SIG-M5 (cell line): ENCODE measurements at places on chromosomes 7 and 10.

- DNase-seq: no peak
These were observed 217.6 kb downstream of the TCERG1L start for GRCh38 chr10:131093795-131094366.

DNA sequence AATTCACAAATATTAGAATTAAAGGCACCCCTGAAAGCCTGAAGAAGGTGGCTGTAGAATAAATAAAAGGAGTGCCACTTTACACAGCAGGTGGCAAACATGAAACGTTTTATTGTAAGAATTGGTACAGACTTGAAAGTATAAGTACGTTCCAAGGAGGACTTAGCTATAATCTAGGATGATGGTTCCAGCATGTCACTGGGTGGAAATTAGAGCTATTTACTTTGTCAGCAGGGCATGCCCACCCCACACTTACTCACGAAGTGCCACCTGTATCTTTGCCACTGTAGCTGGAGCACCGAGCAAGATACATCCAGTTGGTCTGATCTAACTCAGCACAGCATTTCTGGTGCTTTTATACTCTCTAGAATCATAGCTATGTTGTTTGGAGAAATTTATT lies 97.8 kb downstream of the GRM8 start:
- no peak for DNase-seq

- DNase-seq: no peak
These were observed 33.7 kb upstream of the CABCOCO1 start for GRCh38 chr10:61628875-61629513.

GRCh38 chr7:5423976-5424748 lies 528 bp upstream of the TNRC18 start:
- DNase-seq: peak; percentile 99

DNA sequence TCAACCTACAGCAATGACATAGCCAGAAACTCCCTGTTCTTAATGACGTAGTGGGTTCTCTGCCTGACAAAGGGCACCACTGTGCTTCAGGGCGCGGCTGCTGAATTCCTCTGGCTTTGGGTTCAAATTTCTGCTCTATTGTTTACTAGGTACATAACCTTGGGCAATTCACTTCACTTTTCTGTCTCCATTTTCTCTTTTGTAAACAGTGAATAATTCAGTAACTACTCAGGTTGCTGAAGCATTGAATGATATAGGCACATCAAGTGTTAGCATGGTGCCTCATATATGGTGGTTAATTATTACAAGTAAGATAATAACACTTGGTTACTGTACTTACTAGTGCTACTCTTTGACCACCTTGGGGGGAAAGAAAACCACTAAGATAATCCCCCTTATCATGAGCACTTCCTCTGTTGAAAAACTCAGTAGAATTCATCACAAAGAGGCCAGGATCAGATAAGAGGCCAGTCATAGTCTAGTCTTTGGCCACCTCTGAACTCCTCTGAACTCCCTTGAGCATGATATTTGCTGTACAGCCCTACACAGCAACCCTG lies 92.0 kb upstream of the AHR start:
- no peak for DNase-seq

DNA sequence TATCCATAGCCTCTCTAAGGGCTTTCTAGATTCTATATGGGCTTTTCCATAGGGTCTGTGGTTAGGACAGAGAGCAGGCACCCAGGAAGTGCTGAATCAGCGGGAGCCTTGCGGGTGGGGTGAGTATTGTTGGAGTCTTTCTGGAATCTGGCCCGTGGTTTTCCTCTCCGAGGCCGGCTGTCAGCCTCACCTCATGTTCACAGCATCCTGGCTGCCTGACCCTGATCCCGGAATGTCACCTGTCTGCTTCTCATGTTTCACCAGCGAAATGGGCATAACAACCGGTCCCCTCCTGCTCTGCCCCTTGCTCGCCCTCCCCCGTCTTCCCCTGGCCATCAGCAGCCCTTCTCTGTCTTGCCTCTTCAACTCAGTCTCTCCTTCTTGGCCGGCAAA lies 36.5 kb downstream of the DDIT4 start:
- no peak for DNase-seq
